Activated CD4-positive, alpha-beta T cell treated with anti-CD3 and anti-CD28 coated beads, Interleukin-2, amount 10 ng/mL, durations not matched to agents 7 days and 5 days (primary cell): ENCODE measurements at places on chromosomes 4 and X. TPM values are rescaled to one million over a fixed set of nuclear protein-coding genes. Genes with fewer than 3 reads are reported as not detected.

Gene RAB41
- total RNA-seq, result not detected

Gene PNCK
- not detected for total RNA-seq

GRCh38 chr4:20260821-20261220 is 9.1 kb downstream of the SLIT2 start:
- no peaks in the 10 kb centered on the region for H3K36me3 ChIP-seq
- peaks cover 7% of the 10 kb centered on the region for H3K27me3 ChIP-seq
- H3K4me3 ChIP-seq, result no peak overlapping the region

DNA sequence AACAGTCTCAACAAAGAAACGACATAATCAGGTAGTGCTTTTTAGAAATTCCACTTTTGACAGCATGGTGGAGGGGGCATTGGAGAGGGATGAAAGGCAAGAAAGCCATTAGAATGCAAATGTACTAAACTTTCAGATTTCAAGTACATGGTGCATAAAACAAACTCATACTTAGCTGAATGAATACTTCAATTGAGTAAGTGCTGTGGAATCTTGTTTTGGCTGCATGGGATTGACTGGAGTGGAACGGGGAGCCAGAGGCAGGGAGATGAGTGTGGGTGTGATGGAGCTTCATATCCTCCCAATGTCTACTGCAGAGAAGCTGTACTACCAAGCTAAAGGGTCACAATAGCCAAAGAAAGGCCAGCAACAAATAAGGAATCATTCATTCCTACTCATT is 52.4 kb downstream of the USP46 start:
- no peaks in the 10 kb centered on the region for H3K4me1 ChIP-seq
- peaks cover 20% of the 10 kb centered on the region for H3K36me3 ChIP-seq
- no peaks in the 10 kb centered on the region for H3K27me3 ChIP-seq
- no peak overlapping the region for H3K4me3 ChIP-seq
- DNase-seq, result no peak

- H3K36me3 ChIP-seq, result no peaks in the 10 kb centered on the region
- H3K27me3 ChIP-seq, result no peaks in the 10 kb centered on the region
- DNase-seq, result no peak
- no peaks in the 10 kb centered on the region for H3K4me1 ChIP-seq
- no peak overlapping the region for H3K27ac ChIP-seq
These were observed 1.6 kb downstream of the OPRPN start for GRCh38 chr4:70399319-70399718.

DNA sequence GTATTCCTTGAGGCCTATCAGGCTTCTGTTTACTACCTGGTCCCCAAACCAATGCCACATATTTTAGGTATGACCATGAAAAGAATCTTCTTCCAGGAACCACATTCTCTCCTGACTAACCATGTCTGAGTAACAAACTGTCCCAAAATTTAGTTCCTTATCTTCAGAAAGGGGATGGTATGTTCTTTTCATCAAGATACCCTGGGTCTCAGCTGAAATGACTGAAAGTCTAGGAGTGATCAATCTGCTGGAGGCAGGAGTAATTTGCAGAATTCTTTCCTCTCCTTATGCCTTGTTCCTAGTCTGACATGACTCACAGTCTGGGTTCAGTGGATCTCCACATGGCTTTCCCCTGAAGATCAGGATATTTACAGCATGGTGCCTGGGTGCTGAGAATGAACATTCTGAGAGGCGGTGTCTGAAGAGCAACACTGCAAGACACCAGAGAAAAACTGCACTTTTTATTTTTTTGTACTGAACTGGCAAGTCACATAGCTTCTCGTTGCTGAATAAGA is 665.5 kb downstream of the TLL1 start:
- no peaks in the 10 kb centered on the region for H3K36me3 ChIP-seq
- no peak overlapping the region for H3K4me3 ChIP-seq
- H3K4me1 ChIP-seq, result no peaks in the 10 kb centered on the region
- no peaks in the 10 kb centered on the region for H3K27me3 ChIP-seq
- no peak for DNase-seq

- no peak overlapping the region for H3K4me3 ChIP-seq
- H3K4me1 ChIP-seq, result peaks cover 8% of the 10 kb centered on the region
- H3K27me3 ChIP-seq, result no peaks in the 10 kb centered on the region
- H3K27ac ChIP-seq, result no peak overlapping the region
- H3K36me3 ChIP-seq, result peaks cover 10% of the 10 kb centered on the region
These were observed 17.9 kb downstream of the SPIN2B start for GRCh38 chrX:57103489-57103888.
